Trophoblast cell (in vitro differentiated cells and primary cell): ENCODE measurements at places on chromosomes 5 and 9.

DNA sequence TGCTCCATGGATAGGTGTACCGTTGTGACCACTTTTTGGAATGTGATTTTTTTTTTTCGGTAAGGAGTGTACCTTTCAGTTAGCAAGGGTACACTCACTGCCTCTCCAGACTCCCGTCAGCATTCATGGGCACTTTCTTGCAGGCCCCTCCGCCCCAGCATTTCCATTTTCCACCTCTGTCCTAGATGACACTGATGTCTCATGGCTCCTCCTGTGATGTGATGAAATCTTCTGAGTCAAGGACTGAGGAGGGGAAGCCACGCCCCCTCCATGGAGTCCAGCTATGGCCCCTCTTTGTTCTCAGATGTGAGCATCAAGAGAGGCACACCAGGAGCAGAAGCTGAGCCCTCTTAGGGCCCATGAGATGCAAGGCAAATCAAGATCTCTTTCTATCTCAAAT is 61.8 kb downstream of the CTSL start:
- H3K4me3 ChIP-seq, result no peak overlapping the region
- no peaks in the 10 kb centered on the region for H3K36me3 ChIP-seq
- no peak for DNase-seq
- no peaks in the 10 kb centered on the region for H3K4me1 ChIP-seq

- H3K36me3 ChIP-seq, result no peaks in the 10 kb centered on the region
- no peaks in the 10 kb centered on the region for H3K4me1 ChIP-seq
- no peak for DNase-seq
These were observed 236.3 kb upstream of the RFX3 start for GRCh38 chr9:3762076-3762475.

DNA sequence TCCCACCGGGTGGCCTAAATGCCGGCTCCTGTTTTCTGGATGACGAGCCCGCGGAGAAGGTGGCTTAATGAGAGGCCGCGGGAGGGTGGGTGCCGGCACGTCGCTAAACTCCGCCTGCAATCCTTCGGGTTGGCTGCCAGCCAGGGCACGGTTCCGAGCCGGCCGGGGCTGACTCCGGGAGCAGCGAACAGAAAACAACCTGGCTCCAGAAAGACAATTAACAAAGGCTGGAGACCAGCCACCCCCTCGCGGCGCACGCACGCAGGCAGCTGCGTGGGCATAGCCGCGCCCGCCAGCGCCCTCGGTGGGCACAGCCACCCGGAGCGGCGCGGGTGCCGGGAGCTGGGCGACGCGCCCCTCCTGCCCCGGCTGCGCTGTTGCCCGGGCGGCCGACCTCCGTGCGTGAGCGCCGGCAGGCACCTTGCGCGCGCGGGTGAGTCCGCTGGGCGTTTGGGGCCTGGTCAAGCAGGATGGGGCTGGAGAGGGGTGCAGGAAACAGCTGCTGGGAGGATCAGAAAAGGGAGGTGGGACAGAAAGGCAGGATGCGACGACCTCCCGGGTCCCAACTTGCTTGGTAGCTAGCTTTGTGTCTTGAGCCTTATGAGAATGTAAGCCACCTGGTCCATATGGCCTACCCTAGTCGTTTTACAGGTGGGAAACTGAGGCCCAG is at the start of gene ARHGEF37:
Gene ARHGEF37 (plus strand): TSS at position 307 of the 670 bp plus-strand sequence. CDS start 16,272 bp downstream, outside the sequence.
- DNase-seq, result peak; percentile 30
- peaks cover 12% of the 10 kb centered on the region for H3K4me1 ChIP-seq
- H3K27ac ChIP-seq, result peak within 1 kb of the TSS; percentile 44
- H3K4me3 ChIP-seq, result peak within 1 kb of the TSS; percentile 65
- peaks cover 2% of the 10 kb centered on the region for H3K27me3 ChIP-seq

DNA sequence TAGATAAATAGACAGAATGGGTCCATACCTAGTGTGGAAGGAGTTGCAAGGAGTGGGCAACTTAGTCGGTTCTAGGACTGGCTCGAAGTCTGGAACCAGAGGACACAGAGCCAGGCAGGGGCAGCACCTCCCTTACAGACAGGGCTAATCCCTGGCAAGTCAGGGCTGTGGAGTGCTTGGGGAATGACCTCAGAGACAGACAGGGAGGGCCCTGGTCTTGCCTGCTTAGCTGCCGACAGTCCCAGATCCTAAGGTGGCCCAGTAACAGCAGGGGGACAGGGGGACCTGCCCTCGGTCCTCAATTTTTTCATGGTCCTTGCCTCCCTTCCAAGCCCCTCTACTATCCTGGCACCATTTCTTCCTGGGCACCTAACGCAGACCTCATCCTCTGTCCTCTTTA is 222.4 kb upstream of the TNC start:
- H3K4me1 ChIP-seq, result no peaks in the 10 kb centered on the region
- DNase-seq, result no peak
- no peak overlapping the region for H3K27ac ChIP-seq
- H3K36me3 ChIP-seq, result no peaks in the 10 kb centered on the region
- H3K4me3 ChIP-seq, result no peak overlapping the region

GRCh38 chr5:141430332-141431113 is at the start of gene PCDHGA12:
PCDHGA12 (plus strand) TSS chr5:141430507; CDS start chr5:141430760, 253 bp downstream.
- no peak within 1 kb of the TSS for H3K27ac ChIP-seq
- H3K27me3 ChIP-seq, result no peaks in the 10 kb centered on the region
- peaks cover 34% of the 10 kb centered on the region for H3K36me3 ChIP-seq
- DNase-seq, result no peak
- H3K4me1 ChIP-seq, result no peaks in the 10 kb centered on the region
- no peak within 1 kb of the TSS for H3K4me3 ChIP-seq

GRCh38 chr9:21796768-21797167 is 5.7 kb upstream of the MTAP start:
- peak overlapping the region; percentile 26 for H3K27ac ChIP-seq
- DNase-seq, result peak; percentile 87
- no peak overlapping the region for H3K4me3 ChIP-seq
- no peaks in the 10 kb centered on the region for H3K36me3 ChIP-seq

GRCh38 chr9:114097613-114098020 is 1.5 kb downstream of the KIF12 start:
- H3K4me3 ChIP-seq, result no peak overlapping the region
- H3K27ac ChIP-seq, result no peak overlapping the region
- H3K4me1 ChIP-seq, result peaks cover 2% of the 10 kb centered on the region
- peaks cover 11% of the 10 kb centered on the region for H3K27me3 ChIP-seq

DNA sequence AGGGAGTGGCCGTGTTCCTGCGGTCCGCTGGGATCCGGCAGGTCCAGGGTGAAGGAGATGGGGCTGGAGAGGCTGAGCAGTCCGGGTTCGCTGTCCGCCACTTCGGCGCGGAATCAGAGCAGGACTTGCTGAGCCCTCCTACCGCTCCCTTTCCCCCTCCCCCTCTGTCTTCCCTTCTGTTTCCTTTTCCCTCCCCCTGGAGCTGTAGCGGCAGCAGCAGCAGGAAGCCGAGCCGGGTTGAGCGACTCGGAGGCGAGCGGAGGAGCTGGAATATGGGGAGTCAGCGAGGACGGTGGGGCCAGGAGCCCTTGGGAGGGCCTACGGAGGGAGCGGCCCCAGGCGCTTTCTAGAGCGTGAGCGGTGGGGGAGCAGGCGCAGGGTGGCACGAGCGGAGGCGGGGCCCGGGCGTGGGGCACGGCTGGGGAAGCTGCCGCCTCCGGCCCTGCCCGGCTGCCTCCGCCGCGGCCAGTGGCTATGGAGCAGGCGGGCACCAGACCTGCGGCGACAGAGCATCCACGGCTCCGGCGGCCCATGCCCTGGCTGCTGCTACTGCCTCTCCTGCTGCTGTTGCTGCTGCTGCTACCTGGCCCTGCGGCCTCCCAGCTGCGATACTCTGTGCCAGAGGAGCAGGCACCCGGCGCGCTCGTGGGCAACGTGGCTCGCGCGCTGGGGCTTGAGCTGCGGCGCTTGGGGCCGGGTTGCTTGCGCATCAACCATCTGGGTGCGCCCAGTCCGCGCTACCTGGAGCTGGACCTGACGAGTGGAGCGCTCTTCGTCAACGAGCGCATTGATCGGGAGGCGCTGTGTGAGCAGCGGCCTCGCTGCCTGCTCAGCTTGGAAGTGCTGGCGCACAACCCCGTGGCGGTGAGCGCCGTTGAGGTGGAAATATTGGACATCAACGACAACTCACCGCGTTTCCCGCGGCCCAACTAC is at the start of gene PCDHAC2:
Gene PCDHAC2 (plus strand): TSS at position 184 of the 933 bp plus-strand sequence. CDS start 291 bp downstream, at position 475.
- H3K4me1 ChIP-seq, result peaks cover 9% of the 10 kb centered on the region
- peak within 1 kb of the TSS; percentile 75 for H3K4me3 ChIP-seq
- H3K36me3 ChIP-seq, result no peaks in the 10 kb centered on the region
- DNase-seq, result no peak

- no peak overlapping the region for H3K27ac ChIP-seq
- no peak overlapping the region for H3K4me3 ChIP-seq
- peak; percentile 69 for DNase-seq
- no peaks in the 10 kb centered on the region for H3K27me3 ChIP-seq
- peaks cover 2% of the 10 kb centered on the region for H3K36me3 ChIP-seq
- peaks cover 17% of the 10 kb centered on the region for H3K4me1 ChIP-seq
These were observed 14.2 kb upstream of the RALGDS start for GRCh38 chr9:133135146-133135745.

- DNase-seq, result peak; percentile 47
- no peaks in the 10 kb centered on the region for H3K36me3 ChIP-seq
- H3K27me3 ChIP-seq, result no peaks in the 10 kb centered on the region
- no peak overlapping the region for H3K27ac ChIP-seq
These were observed 167.2 kb downstream of the HMHB1 start for GRCh38 chr5:143979044-143979690.

DNA sequence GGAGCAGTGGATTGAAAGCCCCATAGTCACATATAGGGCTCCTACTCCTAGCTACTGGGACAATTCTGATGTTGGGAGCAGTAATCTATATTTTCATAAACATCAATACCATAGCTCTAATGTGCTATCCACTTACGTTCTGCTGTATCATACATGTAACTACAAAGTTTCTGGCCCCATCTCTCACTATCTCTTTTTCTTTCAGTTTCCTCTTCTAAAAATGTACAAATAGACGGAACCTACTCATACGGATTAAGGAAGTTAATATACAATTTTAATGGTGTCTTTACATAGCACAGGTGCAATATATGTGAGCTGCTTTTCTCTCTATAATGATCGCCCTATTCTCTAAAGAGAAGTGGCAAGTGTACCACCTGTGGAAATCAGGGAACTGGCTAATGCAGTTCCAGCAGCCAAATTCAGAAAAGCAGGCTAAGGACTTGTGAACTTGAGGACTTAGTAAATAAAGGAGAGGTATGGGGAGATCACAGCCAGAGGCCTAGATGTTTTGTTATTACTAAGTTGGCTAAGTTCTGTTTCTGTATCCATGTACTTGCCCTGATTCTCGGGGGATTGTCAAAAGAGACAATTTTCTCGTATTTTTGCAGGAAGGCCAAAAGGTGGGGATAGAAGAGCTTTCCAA is 1021.9 kb downstream of the CDH12 start:
- no peaks in the 10 kb centered on the region for H3K36me3 ChIP-seq
- DNase-seq, result no peak
- H3K27ac ChIP-seq, result no peak overlapping the region
- no peaks in the 10 kb centered on the region for H3K4me1 ChIP-seq
